Muscle of leg (tissue), 16 donors: ENCODE measurements at places on chromosomes 5 and 9. TPM values are rescaled to one million over a fixed set of nuclear protein-coding genes. Genes with fewer than 3 reads are reported as not detected.

SHISAL2B gene
- polyA plus RNA-seq: not detected

FER gene
- polyA plus RNA-seq: 9.9 TPM

C1QTNF2 gene
- polyA plus RNA-seq: 24.3 TPM

NFIB gene
- 80.9 TPM for polyA plus RNA-seq

TRPM3 gene
- 0.66 TPM for polyA plus RNA-seq

SPATA31D4 gene
- polyA plus RNA-seq: not detected

DNA sequence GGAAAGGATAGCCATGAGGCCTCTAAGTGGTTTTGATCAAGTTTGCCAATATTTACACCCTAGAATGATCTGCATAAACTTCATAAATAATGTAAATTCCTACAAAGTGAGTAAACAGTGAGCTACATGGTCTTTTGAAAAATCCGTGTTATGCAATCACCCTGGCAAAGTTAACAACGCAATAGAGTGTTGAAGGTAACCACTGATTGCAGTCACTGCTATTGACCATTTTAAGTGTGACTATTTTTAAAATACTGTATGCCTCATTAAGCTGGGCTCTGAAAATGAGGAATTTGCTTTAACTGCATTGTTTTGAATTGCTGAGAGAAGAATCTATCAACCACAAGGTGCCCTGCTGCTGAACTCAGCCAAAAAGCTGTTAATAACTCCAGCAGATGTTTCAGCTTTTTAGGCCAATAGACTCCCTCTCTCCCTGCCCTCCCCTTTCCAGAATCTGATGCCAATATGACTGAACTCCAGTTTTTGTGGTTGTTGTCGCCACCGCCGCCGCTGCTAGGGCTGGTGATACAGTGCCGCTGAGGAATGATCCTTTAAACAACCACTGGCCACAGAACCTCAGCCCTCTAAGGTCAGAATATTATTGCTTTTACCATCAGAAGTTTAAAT is 35.3 kb upstream of the SMARCA2 start:
- H3K27me3 ChIP-seq: no peaks in the 10 kb centered on the region
- DNase-seq: peak; percentile 92
- H3K36me3 ChIP-seq: no peaks in the 10 kb centered on the region
- peak overlapping the region; percentile 64 for H3K27ac ChIP-seq
- H3K4me1 ChIP-seq: peaks cover 15% of the 10 kb centered on the region
- H3K4me3 ChIP-seq: peak overlapping the region; percentile 23

DNA sequence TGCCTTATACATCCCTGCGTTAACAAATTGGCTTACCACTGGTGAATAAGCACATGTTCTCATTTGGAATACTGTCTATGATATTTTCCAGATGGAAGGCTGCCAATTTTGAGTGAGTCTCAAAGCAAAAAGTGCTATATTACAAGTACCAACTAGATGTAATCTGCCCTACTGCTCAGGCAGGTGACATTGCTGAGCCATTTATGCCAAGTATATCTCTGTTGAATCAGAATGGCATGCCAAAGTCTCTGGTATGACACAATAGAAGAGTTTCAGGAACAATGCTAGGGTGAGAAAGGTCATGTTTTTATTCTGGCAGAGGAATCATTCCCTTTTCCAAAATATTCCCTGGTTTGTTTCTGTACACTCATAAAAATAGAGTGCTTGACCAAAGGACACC is 356.5 kb downstream of the CDH9 start:
- no peaks in the 10 kb centered on the region for H3K36me3 ChIP-seq
- no peaks in the 10 kb centered on the region for H3K27me3 ChIP-seq
- DNase-seq: peak; percentile 10
- H3K4me1 ChIP-seq: no peaks in the 10 kb centered on the region

- H3K36me3 ChIP-seq: no peaks in the 10 kb centered on the region
- DNase-seq: no peak
- no peak overlapping the region for H3K27ac ChIP-seq
- peaks cover 2% of the 10 kb centered on the region for H3K27me3 ChIP-seq
- peaks cover 10% of the 10 kb centered on the region for H3K4me1 ChIP-seq
Measured at GRCh38 chr5:410911-411517, 32.0 kb upstream of the EXOC3 start.

DNA sequence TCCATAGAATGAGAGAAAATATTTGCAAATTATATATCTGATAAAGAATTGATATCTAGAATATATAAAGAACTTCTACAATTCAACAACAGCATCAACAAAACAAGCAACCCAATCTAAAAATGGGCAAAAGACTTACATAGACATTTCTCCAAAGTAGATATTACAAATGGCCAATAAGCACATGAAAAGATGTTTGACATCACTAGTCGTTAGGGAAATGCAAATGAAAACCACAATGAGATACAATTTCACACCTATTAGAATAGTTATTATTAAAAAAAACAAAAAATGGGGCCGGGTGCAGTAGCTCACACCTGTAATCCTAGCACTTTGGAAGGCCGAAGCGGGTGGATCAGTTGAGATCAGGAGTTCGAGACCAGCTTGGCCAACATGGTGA is 24.4 kb downstream of the CATSPER3 start:
- no peak overlapping the region for H3K27ac ChIP-seq
- H3K4me1 ChIP-seq: no peaks in the 10 kb centered on the region
- H3K4me3 ChIP-seq: no peak overlapping the region
- DNase-seq: no peak

GRCh38 chr9:137045294-137046087 is 486 bp downstream of the NPDC1 start:
- H3K36me3 ChIP-seq: peaks cover 4% of the 10 kb centered on the region
- H3K27me3 ChIP-seq: peaks cover 68% of the 10 kb centered on the region
- peak overlapping the region; percentile 35 for H3K27ac ChIP-seq
- H3K4me1 ChIP-seq: peaks cover 35% of the 10 kb centered on the region
- H3K4me3 ChIP-seq: peak overlapping the region; percentile 50

DNA sequence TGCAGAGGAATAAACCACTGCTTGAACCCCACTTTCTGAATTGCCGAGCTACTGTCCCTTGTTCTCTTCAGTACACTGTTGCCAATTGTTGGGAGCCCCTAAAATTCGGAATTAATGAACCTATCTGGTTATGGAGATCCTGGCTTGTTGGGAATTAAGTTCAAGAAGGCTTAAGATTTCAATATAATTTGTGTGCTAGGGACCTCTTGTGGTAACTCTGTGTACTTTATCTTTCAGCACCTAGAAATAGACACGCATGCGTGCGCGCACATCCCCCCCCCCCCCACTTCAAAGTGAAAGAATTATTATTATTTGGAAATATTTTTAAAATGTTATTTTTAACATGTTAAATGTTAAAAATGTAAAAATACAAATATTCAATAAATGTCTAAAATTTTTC is 53.3 kb upstream of the FAM169A start:
- no peaks in the 10 kb centered on the region for H3K4me1 ChIP-seq
- no peaks in the 10 kb centered on the region for H3K27me3 ChIP-seq
- no peak overlapping the region for H3K27ac ChIP-seq
- no peaks in the 10 kb centered on the region for H3K36me3 ChIP-seq
- H3K4me3 ChIP-seq: no peak overlapping the region

- no peak overlapping the region for H3K4me3 ChIP-seq
- H3K27ac ChIP-seq: peak overlapping the region; percentile 39
- DNase-seq: peak; percentile 61
Measured at GRCh38 chr9:33129886-33130881, 37.0 kb downstream of the B4GALT1 start.

DNA sequence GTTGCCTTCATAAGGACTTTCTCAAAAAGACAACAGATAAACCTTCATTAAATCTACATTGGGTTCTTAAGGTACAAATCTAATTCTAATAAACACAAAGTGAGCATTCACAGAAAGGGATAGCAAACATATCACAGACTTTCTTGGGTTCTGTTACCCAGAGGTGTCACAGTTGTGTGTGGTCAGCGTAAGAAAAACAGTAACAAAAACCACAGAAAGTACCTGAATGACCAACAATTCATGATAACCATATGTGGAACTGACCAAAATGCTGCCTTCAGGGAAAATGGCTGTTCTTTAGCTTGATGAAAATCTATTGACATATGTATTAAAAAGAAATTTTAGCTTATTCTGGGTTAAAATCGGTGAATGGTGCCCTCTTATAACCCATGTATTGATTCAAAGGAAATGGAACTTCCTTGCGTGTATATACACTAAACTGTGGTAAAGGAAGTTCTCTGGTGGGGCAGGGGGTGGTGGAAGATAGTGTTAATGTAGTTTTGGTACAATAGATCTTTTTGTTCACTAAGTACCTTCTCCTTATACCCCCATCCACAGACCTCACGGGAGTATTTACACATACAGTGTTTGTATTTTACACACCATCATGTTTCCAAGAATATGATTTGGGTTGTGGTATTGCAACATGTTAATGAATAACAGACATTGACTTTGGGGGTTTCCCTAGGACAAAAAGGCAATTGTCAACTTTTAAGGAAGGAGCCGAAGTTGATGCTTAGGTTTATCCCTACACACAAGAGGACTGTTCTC is 152.5 kb downstream of the APBA1 start:
- peak; percentile 13 for DNase-seq
- no peaks in the 10 kb centered on the region for H3K36me3 ChIP-seq
- no peaks in the 10 kb centered on the region for H3K27me3 ChIP-seq
- no peak overlapping the region for H3K4me3 ChIP-seq
- no peaks in the 10 kb centered on the region for H3K4me1 ChIP-seq
- H3K27ac ChIP-seq: no peak overlapping the region

DNA sequence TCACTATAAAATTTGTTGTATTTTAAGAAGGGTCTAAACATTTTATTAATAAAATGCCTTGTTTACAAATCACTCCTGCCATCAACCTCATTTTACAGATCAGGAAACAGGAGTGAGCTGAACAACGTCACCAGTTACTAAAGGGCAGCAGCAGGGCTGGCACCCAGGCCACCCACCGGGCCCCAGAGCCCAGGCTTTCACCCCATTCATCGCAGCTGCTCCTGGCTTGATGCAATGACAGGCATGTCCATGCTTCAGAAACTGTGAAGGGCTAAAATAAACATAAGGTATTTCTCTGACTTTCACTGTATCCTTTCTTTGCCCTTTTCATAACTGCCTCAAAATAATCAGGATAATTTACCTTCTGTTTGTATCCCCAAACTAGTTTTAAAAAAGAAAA is 18.1 kb downstream of the MED27 start:
- peaks cover 4% of the 10 kb centered on the region for H3K36me3 ChIP-seq
- no peak overlapping the region for H3K27ac ChIP-seq
- no peak overlapping the region for H3K4me3 ChIP-seq
- H3K27me3 ChIP-seq: no peaks in the 10 kb centered on the region
- DNase-seq: no peak

DNA sequence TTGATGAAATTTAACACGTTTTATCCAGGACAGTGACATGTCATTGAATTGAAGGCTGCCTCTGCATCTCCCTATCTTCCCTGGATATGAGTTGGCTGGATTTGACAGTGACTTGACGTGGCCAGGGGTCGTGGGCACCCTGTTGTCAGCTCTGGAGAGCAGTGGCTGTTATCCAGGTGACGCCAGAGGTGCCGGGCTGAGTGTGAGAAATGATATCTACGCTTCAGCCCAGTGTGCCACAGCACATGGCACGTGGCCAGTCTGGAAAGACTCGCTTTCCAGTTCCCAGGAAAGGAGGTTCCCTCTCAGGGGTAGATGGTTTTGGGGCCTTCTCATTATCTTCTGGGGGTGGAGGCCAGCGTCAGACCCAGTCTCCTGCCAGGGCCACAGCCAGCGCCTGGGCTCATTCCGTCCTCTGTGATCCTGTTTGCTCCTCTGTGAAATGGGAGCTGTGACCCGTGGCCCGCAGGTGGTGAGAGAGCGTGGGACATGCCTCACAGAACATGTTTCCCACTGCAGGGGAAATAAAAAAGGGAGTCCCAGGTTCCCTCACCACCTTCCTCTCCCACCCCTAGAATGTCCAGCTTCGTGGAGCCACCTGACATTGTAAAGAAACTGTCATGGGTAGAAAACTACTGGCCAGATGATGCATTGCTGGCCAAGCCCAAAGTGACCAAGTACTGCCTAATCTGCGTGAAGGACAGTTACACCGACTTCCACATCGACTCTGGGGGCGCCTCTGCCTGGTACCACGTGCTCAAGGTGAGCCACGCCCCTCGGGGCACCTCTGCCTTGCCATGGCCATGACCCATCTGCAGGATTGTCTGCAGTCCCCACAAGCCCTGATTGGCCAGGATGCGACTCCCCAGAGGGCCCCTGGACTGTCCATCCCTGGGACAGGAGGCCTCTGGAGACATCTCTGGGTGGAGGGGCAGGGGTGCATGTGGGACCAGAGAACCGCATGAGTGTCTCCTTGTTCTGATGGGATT is 76.5 kb downstream of the PHF2 start:
- H3K4me3 ChIP-seq: no peak overlapping the region
- no peak overlapping the region for H3K27ac ChIP-seq
- no peak for DNase-seq

GRCh38 chr5:16571016-16571415 is 45.8 kb downstream of the RETREG1 start:
- H3K4me1 ChIP-seq: no peaks in the 10 kb centered on the region
- H3K27me3 ChIP-seq: no peaks in the 10 kb centered on the region
- no peak overlapping the region for H3K4me3 ChIP-seq

- peak; percentile 12 for DNase-seq
- no peak overlapping the region for H3K4me3 ChIP-seq
- no peaks in the 10 kb centered on the region for H3K27me3 ChIP-seq
- H3K36me3 ChIP-seq: no peaks in the 10 kb centered on the region
- H3K4me1 ChIP-seq: no peaks in the 10 kb centered on the region
- no peak overlapping the region for H3K27ac ChIP-seq
Measured at GRCh38 chr5:31096238-31096865, 97.1 kb upstream of the CDH6 start.

DNA sequence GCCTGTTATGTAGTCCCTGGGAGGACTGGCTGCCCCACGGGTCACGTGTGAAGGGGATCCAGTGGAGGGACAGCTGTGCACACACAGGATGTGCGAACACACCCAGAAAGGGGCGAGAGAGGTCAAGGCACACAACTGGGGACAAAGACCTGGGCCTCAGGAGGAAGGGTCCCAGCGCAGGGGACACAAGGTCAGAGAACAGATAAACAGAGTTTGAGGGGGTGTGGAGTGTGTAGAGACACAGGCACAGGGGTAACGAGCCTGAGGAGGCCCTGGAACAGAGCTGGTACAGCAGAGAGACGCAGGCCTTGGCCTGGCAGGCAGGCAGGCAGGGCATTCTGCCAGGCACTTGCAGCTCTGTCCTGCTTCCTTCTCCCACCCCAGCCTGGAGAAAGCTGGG is 14.8 kb upstream of the PSMD5 start:
- H3K27me3 ChIP-seq: no peaks in the 10 kb centered on the region
- no peak overlapping the region for H3K27ac ChIP-seq
- peaks cover 72% of the 10 kb centered on the region for H3K36me3 ChIP-seq
- peaks cover 27% of the 10 kb centered on the region for H3K4me1 ChIP-seq
- H3K4me3 ChIP-seq: no peak overlapping the region

GRCh38 chr5:137336565-137337120 is 162.5 kb downstream of the SPOCK1 start:
- peak; percentile 5 for DNase-seq
- peaks cover 7% of the 10 kb centered on the region for H3K4me1 ChIP-seq
- no peaks in the 10 kb centered on the region for H3K27me3 ChIP-seq
- no peak overlapping the region for H3K27ac ChIP-seq
- no peaks in the 10 kb centered on the region for H3K36me3 ChIP-seq
